ENCODE measurements at places on chromosomes 7 and 10. TPM values are rescaled to one million over a fixed set of nuclear protein-coding genes. Genes with fewer than 3 reads are reported as not detected.

The AQP1 gene
- total RNA-seq, result 15.2 TPM

The NKX2-3 gene
- 0.19 TPM for total RNA-seq

The FFAR4 gene
- total RNA-seq, result 0.12 TPM

The GNGT1 gene
- total RNA-seq, result not detected

The SORCS3 gene
- total RNA-seq, result 1.3 TPM

The LLCFC1 gene
- 38.5 TPM for total RNA-seq

The TFEC gene
- 1.8 TPM for total RNA-seq

DNA sequence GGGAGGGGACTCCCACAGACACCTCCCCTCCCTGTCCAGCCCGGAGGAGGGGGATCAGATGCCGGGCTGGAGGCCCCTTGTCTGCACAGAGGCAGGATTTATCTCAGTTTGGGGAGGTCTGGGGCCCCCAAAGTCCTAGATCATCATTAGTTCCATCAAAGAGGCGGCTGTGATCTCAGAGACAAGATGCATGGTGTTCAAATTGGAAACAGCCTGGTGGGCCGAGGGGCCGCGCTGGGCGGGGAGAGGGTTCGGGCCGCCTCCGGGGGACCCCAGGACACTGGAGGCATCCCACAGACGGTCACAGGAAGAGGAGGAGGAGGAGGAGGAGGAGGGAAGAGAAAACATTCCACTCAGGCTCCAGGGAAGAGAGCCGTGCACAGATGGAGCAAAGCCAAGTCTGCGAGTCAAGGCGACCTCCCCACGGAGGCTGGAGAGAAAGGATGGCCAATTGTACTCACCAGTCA, 69.5 kb upstream of the CUX1 start:
- no peaks in the 10 kb centered on the region for H3K27me3 ChIP-seq

- no peaks in the 10 kb centered on the region for H3K36me3 ChIP-seq
- peak overlapping the region; percentile 83 for H3K4me3 ChIP-seq
- no peak for DNase-seq
- H3K27ac ChIP-seq, result no peak overlapping the region
- no peaks in the 10 kb centered on the region for H3K27me3 ChIP-seq
- no peaks in the 10 kb centered on the region for H3K4me1 ChIP-seq
Observed at GRCh38 chr10:75403939-75404814, 2.6 kb upstream of the ZNF503 start.

- no peaks in the 10 kb centered on the region for H3K4me1 ChIP-seq
- H3K27ac ChIP-seq, result no peak overlapping the region
- H3K36me3 ChIP-seq, result no peaks in the 10 kb centered on the region
- no peaks in the 10 kb centered on the region for H3K27me3 ChIP-seq
Observed at GRCh38 chr10:86486856-86487255, 34.7 kb downstream of the WAPL start.

- H3K4me3 ChIP-seq, result no peak overlapping the region
- no peaks in the 10 kb centered on the region for H3K27me3 ChIP-seq
- DNase-seq, result no peak
- H3K4me1 ChIP-seq, result no peaks in the 10 kb centered on the region
- no peaks in the 10 kb centered on the region for H3K36me3 ChIP-seq
Observed at GRCh38 chr7:156218544-156219306, 406.5 kb upstream of the SHH start.

GRCh38 chr7:132443761-132444520, 132.3 kb downstream of the PLXNA4 start:
- no peaks in the 10 kb centered on the region for H3K27me3 ChIP-seq
- H3K27ac ChIP-seq, result no peak overlapping the region
- H3K4me1 ChIP-seq, result peaks cover 4% of the 10 kb centered on the region
- H3K4me3 ChIP-seq, result no peak overlapping the region

GRCh38 chr7:2892549-2892948, 48.4 kb upstream of the GNA12 start:
- no peaks in the 10 kb centered on the region for H3K27me3 ChIP-seq
- DNase-seq, result no peak
- H3K4me3 ChIP-seq, result no peak overlapping the region
- no peak overlapping the region for H3K27ac ChIP-seq

DNA sequence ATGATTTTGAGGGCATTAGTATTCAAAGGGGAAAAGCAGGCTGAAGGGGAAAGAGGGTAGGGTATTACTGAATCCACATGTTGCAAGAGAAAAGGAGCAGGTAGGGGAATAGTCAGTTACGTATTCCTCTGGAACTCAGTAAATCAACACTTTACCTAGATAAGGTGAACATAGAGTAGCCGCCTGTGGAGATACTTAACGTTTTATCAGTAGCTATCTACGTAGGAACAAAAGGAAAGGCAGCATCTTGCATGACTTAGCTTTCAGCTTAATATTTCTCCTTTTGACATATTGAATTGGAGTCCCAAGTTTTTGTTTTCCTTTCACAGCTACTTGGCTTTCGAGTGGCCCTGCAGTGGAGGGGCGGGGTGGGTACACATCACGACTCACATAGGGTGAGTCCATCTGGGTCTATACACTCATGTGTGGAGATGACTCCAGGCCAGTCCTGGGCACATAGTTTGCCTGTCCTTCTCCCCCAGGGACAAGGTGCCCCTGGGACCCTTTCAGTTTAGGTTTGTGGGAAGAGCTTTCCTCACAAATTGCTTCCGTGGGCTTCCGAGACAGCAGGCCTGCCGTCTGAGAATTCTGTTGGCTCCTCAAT, 48.1 kb downstream of the CCNY start:
- peaks cover 10% of the 10 kb centered on the region for H3K4me1 ChIP-seq
- no peak overlapping the region for H3K27ac ChIP-seq
- H3K27me3 ChIP-seq, result no peaks in the 10 kb centered on the region
- no peak for DNase-seq
- H3K36me3 ChIP-seq, result no peaks in the 10 kb centered on the region
- no peak overlapping the region for H3K4me3 ChIP-seq

GRCh38 chr10:72340510-72341261, 14.0 kb downstream of the DNAJB12 start:
- H3K4me3 ChIP-seq, result no peak overlapping the region
- H3K36me3 ChIP-seq, result no peaks in the 10 kb centered on the region
- peak; percentile 77 for DNase-seq
- no peaks in the 10 kb centered on the region for H3K27me3 ChIP-seq
- no peak overlapping the region for H3K27ac ChIP-seq

DNA sequence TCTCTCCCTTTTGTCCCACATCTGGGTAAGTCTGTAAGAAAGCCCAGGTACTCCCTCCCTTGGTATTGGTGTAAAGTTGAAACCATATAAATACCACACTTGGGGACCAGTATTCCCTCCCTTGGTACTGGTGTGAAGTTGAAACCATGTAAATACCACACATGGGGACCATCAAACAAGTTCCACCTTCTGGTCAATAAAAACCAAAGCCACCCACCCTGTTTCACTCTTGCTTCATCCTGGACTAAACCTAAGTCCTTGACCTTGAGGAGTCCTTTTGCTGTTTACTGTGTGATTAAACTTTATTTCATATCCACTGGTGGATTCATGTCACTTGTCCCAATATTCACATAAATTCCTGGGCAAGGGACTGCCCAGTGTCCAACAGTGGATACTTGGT, 8.4 kb downstream of the P4HA1 start:
- H3K27ac ChIP-seq, result no peak overlapping the region
- no peak for DNase-seq
- H3K27me3 ChIP-seq, result no peaks in the 10 kb centered on the region
- H3K4me3 ChIP-seq, result no peak overlapping the region
- no peaks in the 10 kb centered on the region for H3K36me3 ChIP-seq

DNA sequence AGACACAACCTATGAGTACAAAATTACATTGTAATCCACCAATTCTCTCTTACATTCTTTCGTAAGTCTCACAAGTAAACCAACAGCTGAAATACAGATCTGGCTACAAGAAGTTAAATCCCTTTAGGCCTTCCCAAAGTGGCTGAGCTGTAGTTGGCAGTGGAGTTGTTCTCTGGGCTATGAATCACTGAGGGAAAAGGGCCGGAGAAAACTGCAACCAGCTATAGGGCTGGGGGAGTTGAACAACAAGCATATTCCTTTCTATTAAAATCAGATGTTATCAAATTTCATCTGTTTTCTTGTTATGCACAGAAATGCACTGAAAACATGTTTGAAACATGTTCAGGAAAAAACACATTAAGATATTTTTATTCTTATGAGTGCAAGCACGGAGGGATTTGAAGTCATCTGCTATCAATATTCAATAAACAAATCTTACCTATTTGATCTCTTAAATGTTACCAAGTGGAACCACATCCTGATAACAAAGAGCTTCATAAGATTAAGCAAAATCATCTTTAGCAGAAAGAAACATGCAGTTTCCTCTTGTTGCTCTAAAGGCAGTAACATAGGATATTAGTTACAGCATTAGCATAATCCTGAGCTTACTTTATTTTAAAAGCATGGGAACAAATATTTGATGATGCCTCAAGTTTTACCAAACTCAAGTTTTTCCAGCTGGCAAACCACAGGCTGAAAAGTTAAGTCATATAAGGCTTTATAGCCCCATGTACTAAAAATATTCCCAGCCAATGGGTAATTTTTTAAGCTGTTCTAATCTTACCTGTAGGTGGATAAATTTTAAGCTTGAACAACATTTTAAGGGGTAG, 212.7 kb downstream of the TAX1BP1 start:
- no peaks in the 10 kb centered on the region for H3K36me3 ChIP-seq
- no peaks in the 10 kb centered on the region for H3K4me1 ChIP-seq
- no peak for DNase-seq
- H3K4me3 ChIP-seq, result no peak overlapping the region

DNA sequence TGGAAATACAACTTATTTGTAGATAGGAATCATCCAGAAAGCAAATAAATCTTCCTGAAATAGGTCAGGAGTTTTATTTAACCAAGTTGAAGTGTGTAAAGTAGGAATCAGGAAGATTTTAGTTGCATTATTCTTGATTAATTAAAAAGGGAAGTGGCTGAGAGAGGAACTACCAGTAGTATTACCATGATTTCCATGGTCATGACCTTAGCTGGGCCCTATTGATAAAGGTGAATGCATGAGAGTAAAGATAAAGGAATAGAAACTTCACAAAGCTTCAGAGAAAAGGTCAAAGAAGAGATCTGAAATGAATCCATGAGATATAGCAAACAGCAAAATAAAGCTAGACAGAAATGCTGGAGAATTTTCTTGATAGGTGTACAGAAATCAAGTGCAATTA, 46.2 kb upstream of the DLX6 start:
- no peak overlapping the region for H3K4me3 ChIP-seq
- no peak overlapping the region for H3K27ac ChIP-seq
- no peak for DNase-seq
- no peaks in the 10 kb centered on the region for H3K4me1 ChIP-seq
- no peaks in the 10 kb centered on the region for H3K27me3 ChIP-seq
- no peaks in the 10 kb centered on the region for H3K36me3 ChIP-seq

GRCh38 chr7:33590916-33591315, 314.4 kb upstream of the BMPER start:
- no peaks in the 10 kb centered on the region for H3K4me1 ChIP-seq
- no peaks in the 10 kb centered on the region for H3K27me3 ChIP-seq
- H3K36me3 ChIP-seq, result no peaks in the 10 kb centered on the region

- H3K27ac ChIP-seq, result no peak overlapping the region
- H3K4me3 ChIP-seq, result no peak overlapping the region
- H3K27me3 ChIP-seq, result no peaks in the 10 kb centered on the region
- H3K4me1 ChIP-seq, result no peaks in the 10 kb centered on the region
Observed at GRCh38 chr10:132142396-132143161, 44.2 kb upstream of the DPYSL4 start.

GRCh38 chr10:13883636-13884444, 297.1 kb downstream of the PRPF18 start:
- H3K4me1 ChIP-seq, result no peaks in the 10 kb centered on the region
- H3K27ac ChIP-seq, result no peak overlapping the region
- H3K36me3 ChIP-seq, result no peaks in the 10 kb centered on the region
- no peak overlapping the region for H3K4me3 ChIP-seq

DNA sequence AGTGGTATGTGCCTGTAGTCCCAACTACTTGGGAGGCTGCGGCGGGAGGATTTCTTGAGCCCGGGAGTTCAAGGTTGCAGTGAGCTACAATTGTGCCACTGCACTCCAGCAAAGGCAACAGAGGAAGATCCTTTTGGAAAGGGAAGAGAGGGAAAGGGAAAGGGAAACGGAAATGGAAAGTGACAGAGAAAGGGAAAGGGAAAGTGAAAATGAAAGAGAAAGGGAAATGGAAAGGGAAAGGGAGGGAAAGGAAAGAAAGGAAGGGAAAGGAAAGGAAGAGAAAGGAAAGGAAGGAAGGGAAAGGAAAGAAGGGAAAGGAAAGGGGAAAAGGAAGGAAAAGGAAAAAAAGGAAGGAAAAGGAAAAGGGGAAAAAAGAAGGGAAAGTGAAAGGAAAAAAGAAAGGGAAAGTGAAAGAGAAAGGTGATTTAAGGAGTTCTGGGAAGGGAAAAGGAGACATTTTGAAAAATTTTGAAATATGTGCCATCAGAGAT, 2.3 kb upstream of the ZC3HAV1 start:
- no peaks in the 10 kb centered on the region for H3K27me3 ChIP-seq
- no peak for DNase-seq
- H3K4me1 ChIP-seq, result no peaks in the 10 kb centered on the region
- no peak overlapping the region for H3K4me3 ChIP-seq

GRCh38 chr10:96352582-96352981, 6.2 kb downstream of the OPALIN start:
- H3K27ac ChIP-seq, result no peak overlapping the region
- no peaks in the 10 kb centered on the region for H3K4me1 ChIP-seq
- H3K36me3 ChIP-seq, result no peaks in the 10 kb centered on the region
- H3K27me3 ChIP-seq, result no peaks in the 10 kb centered on the region
- no peak overlapping the region for H3K4me3 ChIP-seq
- no peak for DNase-seq

- no peaks in the 10 kb centered on the region for H3K27me3 ChIP-seq
- no peak overlapping the region for H3K27ac ChIP-seq
- H3K4me1 ChIP-seq, result peaks cover 4% of the 10 kb centered on the region
- H3K36me3 ChIP-seq, result no peaks in the 10 kb centered on the region
Observed at GRCh38 chr7:129635300-129636029, 23.9 kb downstream of the NRF1 start.

GRCh38 chr10:91528768-91529167, 104.1 kb downstream of the PPP1R3C start:
- H3K4me1 ChIP-seq, result no peaks in the 10 kb centered on the region
- no peak for DNase-seq
- H3K27me3 ChIP-seq, result no peaks in the 10 kb centered on the region
- H3K36me3 ChIP-seq, result no peaks in the 10 kb centered on the region
- H3K4me3 ChIP-seq, result no peak overlapping the region
- H3K27ac ChIP-seq, result no peak overlapping the region

- no peak overlapping the region for H3K4me3 ChIP-seq
- H3K36me3 ChIP-seq, result no peaks in the 10 kb centered on the region
- no peaks in the 10 kb centered on the region for H3K27me3 ChIP-seq
- DNase-seq, result peak; percentile 76
- H3K4me1 ChIP-seq, result peaks cover 27% of the 10 kb centered on the region
- H3K27ac ChIP-seq, result peak overlapping the region; percentile 7
Observed at GRCh38 chr7:36303202-36304098, 86.2 kb upstream of the ANLN start.

DNA sequence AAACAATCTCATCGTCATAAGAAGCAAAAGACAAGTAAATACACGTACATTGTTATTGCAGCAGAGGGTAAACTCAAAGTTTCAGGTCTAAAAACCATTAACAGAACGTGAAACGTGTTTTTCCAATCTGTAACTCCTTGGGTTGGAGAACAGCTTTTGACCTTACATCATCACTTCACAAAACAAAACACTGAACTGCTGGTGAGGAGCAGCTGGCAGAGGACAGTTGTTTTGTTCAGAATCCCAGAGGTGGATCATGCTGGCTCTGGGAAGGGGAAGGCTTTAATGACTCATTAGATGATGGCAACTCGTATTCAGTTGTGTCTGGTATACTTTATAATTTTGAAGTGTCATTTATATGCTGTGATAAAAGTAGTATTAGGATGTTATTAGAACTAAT, 923.0 kb upstream of the CELF2 start:
- H3K4me3 ChIP-seq, result no peak overlapping the region
- H3K27me3 ChIP-seq, result no peaks in the 10 kb centered on the region
- H3K36me3 ChIP-seq, result no peaks in the 10 kb centered on the region

All from testis (tissue), 5 donors.